ENCODE measurements at places on chromosomes 7 and 10.

- no peak for DNase-seq
Observed at GRCh38 chr7:127678337-127678736, 26.3 kb downstream of the SND1 start.

GRCh38 chr7:85773116-85773728 lies 586.4 kb upstream of the SEMA3D start:
- no peak for DNase-seq

GRCh38 chr7:35875292-35875691 lies 74.4 kb downstream of the SEPTIN7 start:
- DNase-seq: no peak

DNA sequence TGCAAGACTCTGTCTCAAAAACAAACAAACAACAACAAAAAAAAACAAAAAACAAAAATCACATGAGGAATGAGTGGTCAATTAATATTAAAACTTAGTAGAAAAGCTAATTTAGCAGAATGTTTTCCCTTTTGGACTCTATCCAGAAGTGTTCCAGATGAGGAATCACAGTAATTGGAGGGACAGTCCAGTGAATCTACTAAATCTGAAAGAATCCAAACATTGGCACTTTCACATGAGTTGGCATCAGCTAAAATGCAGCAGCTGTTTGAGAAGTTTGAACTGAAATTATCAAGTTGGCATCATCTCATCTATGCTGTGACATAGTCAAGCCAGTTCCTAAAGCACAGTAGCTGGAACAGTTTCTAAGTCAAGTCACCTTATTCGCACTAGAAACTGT lies 367.8 kb downstream of the PPP1R3A start:
- DNase-seq: no peak

All from cortex of kidney (tissue), 1 donor.